ENCODE measurements at places on chromosomes 2 and 18. TPM values are rescaled to one million over a fixed set of nuclear protein-coding genes. Genes with fewer than 3 reads are reported as not detected.

The SERPINB4 gene
- total RNA-seq = 2.5 TPM

The PSMA8 gene
- 0.66 TPM for total RNA-seq

The LGALSL gene
- total RNA-seq = 1.7 TPM

The GCG gene
- 1.7 TPM for total RNA-seq

The TWIST2 gene
- 1.2 TPM for total RNA-seq

The SPATA3 gene
- not detected for total RNA-seq

The CCT4 gene
- total RNA-seq = 179 TPM

The HOXD11 gene
- not detected for total RNA-seq

The OSBPL6 gene
- total RNA-seq = 0.28 TPM

The CD207 gene
- 0.99 TPM for total RNA-seq

The ST6GAL2 gene
- total RNA-seq = 0.94 TPM

The TEX51 gene
- not detected for total RNA-seq

The CROCC2 gene
- not detected for total RNA-seq

The PLGLB2 gene
- 1.5 TPM for total RNA-seq

The GRHL1 gene
- total RNA-seq = 1.2 TPM

The CXCR2 gene
- 0.38 TPM for total RNA-seq

The TGFA gene
- total RNA-seq = 1.6 TPM

The PJVK gene
- total RNA-seq = 1.6 TPM

The GPR155 gene
- total RNA-seq = 3.0 TPM

The MROH2A gene
- total RNA-seq = 0.71 TPM
